ENCODE measurements at places on chromosomes 1 and 21.

- DNase-seq = no peak
These were observed 114.5 kb downstream of the OMA1 start for GRCh38 chr1:58431901-58432620.

DNA sequence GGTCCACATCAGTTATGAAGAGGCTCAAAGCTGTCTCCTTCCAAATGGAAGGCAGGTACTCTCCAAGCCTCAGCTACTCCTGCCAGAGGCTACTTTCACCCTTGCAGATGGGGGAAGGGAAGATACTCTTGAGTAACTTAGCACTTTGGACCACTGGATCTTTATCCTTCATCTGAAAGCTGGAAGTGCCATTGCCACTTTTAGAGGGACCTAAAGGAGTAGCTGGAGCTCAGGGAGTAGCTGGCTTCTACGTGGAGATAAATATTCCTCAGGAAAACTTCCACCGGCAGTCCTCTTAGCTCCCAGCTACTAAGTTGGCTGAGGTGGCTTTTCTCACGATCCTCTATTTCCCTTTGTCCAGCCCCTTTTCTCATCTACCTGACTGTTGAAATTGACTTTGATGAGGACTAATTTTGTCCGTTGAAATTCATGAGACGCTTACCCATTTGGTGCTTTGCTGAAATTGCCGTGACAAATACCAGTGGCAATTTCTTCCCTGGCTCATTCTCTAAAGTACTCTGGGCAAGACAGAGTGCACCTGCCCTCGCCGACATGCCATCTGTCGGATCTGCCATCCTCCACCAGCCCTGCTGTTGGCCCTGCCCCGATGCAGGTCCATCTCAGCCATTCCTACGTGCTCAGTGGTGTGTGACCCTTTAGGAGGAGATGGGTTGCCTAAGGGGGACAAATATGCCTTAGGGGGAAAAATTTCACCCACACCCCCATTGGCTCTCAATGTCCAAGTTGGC is 13.6 kb downstream of the IGSF21 start:
- DNase-seq = no peak

DNA sequence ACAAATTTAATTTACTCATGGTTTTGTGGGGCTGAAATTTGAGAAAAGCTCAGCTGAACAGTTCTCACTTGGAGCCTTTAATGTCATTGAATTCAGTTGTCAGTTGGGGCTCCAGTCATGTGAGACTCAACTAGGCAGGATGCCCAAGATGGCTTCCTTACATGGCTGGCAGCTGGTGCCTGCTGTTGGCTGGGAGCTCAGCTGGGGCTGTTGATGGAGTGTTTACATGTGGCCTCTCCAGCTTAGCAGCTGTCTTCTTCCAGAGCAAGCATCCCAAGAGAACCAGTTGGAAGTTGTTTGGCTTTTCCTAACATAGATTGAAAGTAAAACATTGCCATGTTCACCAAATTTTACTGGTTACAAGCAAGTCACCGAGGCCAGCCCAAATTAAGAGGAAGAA is 81.8 kb upstream of the KCNA3 start:
- DNase-seq = no peak

DNA sequence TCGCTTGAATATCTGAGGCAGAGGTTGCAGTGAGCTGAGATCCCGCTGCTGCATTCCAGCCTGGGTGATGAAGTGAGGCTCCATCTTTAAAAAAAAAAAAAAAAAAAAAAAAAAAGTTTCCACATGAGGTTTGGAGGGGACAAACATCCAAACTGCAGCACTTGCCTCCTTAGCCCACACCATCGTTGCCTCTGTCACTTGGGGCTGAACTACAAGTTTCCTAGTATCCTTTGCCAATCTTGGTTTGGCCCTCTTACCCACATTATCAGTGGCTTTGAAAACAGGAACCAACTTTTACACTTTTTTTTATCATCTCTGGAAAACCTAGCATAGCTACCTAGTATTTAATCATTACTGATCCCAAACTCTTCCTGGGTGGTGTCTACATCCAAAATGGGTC is 59.2 kb downstream of the CLSTN1 start:
- DNase-seq = peak; percentile 76

GRCh38 chr1:157252473-157252872 is 114.3 kb upstream of the ETV3 start:
- DNase-seq = no peak

DNA sequence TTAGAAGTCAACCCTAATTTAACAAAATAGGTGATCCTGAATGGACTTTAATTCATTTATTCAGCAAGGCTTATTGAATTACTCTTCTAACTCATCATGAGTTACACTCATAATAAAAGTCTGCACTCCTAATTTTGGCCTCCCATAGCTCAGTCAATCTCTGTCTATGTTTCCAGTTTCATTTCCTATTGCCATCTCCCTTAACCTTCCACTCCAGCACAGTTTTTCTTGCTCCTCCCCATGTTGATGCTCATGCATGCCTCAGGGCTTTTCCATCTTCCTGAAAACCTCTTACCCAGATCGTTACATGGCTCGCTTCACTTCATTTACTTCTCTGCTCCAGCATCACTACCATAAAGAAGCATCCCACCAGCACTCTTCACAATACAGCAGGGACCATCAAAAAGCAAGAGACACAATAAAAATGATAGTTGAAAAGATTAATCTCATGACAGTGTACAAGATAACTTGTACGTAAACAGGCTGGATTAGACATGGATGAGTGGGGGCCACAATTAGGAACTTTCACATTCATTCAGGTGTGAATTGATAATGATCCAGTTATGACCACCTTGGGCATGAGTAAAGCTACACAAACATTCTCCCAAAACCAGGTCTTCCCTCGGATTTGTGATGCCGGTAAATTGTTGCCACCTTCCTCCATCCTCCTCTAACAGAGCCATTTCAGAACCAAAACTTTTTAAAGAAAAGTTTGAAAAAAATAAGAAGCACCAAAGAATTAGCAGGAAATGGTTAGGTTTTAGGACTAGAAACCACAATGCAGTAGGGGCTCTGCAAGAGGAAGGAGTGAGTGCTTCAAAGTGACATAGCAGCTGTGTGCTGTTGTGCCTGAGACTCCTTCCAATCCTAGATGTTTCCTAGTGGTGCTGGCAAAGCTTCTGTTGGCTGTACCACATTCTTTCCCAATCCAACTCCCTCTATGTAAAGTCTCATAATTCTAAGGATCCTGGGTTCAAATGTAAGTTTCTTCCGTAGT is 89.8 kb downstream of the OLFML2B start:
- peak; percentile 85 for DNase-seq

GRCh38 chr1:224124220-224124619 is 10.3 kb downstream of the FBXO28 start:
- no peak for DNase-seq

DNA sequence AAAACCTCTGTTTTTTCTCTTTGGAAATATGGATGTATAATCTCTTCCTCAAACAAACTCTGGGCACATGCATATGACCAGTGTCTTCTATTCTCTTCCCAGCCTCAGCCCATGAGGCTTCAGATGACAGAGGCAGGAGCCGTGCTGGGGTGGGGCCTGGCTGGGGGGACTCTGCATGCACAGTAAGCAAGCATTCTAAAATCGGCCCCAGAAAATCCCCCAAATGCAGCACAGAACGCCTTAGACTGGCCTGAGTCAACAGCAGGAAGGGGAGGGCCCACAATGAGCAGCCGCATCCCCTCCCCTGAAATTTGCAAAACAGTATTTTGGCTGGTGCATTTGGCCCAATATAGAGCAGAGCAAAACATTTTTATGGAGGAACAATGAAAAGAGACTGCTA is 47.8 kb downstream of the ITPKB start:
- no peak for DNase-seq

GRCh38 chr1:73914951-73915350 is 283.0 kb downstream of the LRRIQ3 start:
- no peak for DNase-seq

DNA sequence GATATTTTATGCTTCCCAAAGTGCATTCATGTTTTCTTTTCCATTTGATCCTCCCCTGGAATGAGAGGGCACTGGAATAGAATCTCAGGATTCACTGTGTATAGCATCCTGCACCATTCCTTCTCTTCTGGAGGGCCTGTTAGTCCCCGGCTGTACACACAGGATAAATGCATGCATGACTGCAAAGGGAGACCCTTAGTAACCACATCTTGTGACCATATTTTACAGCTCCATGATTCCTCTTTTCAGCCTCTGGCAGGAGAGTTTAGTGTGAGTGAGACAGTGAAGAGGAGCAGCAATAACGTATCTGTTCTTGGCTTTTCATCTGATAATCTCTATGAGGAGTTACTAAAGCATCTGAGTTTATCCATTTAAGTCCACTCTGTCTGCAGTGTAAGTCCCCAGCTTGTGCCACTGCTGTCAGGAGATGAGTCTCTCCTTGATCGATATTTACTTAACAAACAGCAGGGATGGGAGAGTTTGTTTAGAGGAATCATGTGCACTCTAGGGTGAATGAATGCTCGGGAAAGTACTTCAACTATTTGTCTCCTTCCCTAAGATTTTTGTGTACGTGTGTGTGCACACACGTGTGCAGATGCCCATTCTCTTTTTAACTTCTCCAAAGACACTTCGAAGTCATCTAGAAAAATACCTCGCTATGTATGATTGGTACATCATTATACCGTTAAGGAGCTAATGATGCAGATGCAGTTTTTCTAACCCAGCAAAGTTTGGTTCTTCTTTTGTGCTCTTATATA is 41.1 kb downstream of the PROX1 start:
- DNase-seq = no peak

DNA sequence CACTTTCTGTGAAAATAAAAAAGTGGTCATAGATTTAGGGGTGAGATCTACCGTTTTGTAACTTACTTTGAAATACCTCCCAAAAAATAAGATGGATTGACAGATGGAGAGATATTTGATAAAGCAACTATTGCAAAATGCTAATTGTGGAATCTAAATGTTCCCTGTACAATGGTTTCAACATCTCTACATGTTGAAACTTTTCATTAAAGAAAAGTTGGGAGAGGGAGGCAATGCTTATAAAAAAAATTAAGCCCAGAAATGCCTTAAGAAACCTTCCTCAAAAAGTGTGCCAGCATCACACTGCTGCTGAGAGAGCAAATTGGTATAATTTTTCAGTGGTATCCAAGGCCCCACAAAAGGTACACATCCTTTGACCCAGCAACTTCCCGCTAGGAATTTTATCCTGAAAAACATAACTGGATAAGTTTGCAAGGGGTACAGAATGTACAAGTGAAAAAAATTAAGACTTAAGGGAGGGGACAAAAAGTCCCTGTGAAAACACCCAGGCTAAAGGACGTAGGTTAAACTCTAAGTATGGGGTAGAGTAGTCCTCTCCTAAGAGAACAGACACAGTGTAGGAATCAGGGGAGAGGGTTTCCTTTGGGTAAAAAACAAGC is 84.3 kb downstream of the TGFBR3 start:
- no peak for DNase-seq

GRCh38 chr1:154641534-154641933 is 33.5 kb upstream of the ADAR start:
- DNase-seq = no peak

DNA sequence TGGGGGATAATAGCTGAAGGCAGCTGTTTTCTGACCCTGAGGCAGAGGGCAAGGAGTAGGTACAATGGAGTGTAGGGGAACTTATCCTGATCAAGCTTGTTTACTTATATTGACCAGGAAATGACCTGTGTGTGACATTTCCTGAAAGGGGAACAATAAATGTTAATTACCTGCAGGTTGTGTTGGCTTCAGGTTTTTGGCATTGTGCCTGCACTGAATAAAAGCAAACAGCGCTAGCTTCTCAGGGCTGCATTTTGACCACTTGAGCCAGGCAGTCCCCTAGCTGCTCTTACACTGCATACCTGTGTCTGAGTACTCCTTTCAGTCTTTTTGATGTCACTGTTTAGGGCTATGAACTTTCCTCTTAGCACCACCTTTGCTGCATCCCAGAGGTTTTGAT is 40.6 kb downstream of the DRAM2 start:
- DNase-seq = no peak

DNA sequence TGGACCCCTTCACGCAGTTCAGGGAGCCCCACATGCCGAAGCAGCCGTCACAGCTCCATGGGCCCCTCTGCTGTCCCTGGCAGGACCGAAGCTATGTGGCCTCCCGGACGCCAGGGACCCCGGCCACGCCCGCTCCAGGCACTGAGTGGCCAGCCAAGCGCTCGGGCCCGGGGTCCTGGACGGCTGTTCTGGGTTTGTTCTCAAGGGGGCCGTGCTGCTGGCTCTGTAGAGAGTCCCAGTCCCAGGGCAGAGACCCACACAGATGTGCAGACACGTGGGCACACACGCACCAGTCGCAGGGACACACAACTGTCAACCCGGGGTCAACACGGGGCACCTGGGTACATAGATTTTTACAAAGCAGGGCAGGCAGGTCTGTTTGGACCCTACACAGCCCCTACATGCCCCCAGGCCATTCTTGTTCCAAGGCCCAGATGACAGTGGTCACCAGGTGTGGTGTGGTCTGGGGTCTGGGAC is 6.7 kb downstream of the B3GALT6 start:
- no peak for DNase-seq

- no peak for DNase-seq
These were observed 176.0 kb upstream of the NRIP1 start for GRCh38 chr21:15240848-15241247.

DNA sequence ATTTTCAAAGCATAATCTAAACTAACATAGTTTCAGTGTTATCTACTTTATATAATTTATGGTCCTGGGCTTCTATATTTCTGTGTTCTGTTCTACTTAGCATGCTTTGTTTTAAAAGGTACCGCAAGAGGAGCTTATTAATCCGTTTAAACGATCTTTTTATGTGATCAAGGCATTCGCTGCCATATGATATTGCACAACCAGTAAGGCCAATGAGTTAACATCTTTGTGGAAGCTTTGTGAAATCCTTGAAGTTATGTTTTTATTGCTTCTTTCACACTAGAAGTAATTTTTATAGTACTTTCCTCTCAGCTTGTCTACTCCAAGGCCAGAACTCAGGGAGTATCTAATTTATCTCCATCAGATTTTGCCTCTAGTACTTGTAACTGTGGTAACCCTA is 8.9 kb downstream of the LRRC8C start:
- no peak for DNase-seq

DNA sequence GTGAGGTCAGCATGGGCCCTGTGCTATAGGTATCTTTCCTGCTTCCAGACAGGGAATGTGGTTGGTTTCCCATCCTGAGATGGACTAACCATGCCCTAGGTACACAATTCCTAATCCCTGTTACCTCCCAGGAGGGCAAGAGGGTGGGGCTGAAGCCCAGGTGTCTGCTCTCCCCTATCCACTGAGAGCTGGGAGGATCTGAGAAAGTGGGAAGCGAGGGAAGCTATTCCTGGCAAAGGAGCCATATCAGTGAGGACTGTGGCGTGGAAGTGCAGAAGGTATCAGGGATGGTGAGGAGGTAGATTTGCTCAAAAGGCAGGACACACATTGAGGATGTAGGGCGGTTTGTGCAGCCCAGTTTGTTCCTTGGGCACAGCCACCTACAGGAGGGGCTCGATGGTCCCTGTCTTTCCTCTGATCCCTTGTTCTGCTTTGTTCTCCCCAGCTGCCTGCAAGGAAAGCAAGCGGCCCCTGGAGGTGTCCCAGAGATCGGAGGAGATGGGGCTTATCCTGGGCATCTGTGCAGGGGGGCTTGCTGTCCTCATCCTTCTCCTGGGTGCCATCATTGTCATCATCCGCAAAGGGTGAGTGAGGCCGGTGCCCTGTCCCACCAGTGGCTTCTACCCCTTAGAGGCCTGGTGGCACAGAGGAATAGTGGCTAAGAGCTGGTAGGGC is 48.1 kb downstream of the PTPRU start:
- no peak for DNase-seq

- DNase-seq = peak; percentile 78
These were observed 50.6 kb upstream of the SLC2A1 start for GRCh38 chr1:43009274-43009673.

Measured in common myeloid progenitor, CD34-positive (primary cell).